ENCODE measurements at places on chromosomes 4 and X. TPM values are rescaled to one million over a fixed set of nuclear protein-coding genes. Genes with fewer than 3 reads are reported as not detected.

- DNase-seq: no peak
These were observed 87.0 kb downstream of the ANXA3 start for GRCh38 chr4:78638337-78639172.

The UGT2B17 gene
- total RNA-seq: not detected

GRCh38 chr4:130485371-130485770 lies 1389.4 kb downstream of the C4orf33 start:
- DNase-seq: no peak

DNA sequence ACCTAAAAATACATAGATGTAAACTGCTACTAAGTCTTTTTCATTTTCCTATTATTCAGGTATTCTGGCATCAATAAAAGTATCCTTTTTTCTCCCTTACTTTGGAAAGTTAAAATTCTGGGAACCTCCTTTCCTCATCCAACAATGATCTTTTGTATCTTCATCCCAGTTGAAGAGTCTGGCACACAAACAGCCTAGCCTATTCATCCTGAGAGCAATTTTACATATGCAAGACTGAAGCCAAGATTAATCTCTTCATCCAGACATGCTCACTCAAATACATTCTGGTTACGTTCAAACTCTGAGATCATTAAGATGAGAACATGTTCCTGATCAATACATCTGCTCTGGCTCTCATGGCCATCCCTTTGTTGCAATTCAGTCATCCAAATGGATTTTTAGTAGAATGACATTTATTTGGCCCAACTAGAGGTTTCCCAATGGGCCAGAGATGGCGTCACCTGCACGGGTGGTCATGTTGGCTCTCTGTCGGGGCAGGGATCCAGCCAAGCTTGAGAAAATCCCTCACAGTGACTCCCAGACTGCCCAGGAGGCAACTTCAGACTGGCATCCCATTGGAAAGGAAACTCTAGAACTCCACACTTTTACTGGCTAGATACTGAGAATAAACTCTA lies 135.3 kb upstream of the VCX2 start:
- DNase-seq: peak; percentile 0

The FAT4 gene
- total RNA-seq: 81.5 TPM

The LIMCH1 gene
- total RNA-seq: 177 TPM

DNA sequence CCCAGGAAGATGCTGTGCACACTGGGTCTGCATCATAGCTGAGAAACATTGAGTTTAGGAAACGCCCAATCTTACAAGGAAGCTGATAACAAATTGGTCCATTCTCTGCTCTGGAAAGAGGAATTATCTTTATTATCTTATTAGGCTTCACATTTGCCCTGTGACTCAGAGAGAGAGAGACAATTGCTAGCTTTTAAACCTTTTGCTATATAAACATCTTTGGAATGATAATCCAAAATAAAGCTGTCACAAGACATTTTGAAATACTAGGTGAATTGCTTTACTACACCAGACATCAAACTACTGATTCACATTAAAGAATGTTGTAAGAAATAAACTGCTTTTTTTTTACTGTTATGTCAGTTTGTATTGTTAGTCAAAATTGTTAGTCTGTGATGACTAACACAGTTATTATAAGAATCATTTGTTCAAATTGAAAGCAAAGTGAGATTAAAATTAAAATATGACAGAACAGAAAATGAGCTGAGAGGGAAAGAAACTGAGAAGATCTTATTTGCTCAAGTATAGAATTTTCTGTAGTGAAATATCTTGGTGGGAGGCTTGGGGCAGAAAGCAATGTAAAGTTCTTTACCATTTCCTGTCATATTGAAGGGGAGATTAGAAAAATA lies 765.4 kb upstream of the PCDH10 start:
- DNase-seq: no peak

GRCh38 chr4:60945641-60946040 lies 254.5 kb upstream of the ADGRL3 start:
- no peak for DNase-seq

GRCh38 chr4:41135801-41136200 lies 78.5 kb downstream of the APBB2 start:
- DNase-seq: no peak

DNA sequence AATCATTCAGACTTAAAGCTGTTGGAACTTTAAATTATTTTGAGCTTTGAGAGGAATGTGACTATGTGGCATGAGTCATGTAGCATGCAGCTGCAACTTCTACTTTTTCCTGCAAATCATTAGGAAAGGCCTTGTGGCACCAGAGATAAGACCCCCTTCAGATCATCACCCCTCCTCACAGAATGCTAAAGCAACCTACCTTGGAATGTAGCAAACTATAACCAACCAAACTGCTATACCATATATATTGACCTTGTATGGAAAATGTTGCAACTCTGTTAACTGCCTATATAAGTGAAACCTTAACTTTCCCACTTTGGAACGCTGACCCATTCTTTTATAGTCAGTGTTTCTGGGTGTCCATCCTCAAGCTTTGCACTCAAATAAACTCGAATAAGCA lies 32.0 kb downstream of the ATXN3L start:
- DNase-seq: no peak

The PFKFB1 gene
- total RNA-seq: 0.21 TPM

DNA sequence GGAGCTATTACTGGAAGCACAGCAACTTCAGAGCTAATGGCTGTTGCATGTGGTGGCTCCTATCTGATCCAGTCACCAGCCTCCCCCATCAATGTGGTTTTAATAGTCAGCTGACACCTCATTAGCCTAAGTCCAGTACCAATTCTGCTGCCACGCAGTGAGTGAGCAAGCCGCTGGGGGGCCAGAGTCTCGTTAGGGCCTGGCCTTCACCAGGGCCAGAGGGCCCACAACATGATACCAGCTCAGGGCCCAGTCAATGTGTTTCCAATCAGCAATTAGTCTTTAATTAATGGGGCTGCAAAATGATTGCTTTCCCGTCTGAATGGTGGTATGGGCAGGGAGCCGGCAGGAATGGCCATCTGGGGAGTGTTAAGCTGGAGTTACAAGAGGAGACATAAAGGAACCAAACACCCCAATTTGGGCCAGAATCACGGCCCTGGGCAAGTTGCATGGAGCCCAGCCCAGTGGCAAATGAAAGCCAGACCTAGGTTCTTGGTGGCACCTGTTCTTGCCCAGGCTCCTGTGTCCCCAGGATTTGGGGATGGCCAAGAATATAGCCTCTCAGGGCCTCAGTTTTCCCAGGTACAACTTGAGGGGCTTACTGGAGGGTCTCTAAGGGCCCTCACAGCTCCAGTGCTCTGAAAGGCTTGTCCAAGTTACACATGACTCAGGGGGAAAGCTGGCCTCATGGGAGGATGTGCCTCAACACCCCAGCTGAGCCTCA lies 119.2 kb downstream of the EFNB1 start:
- no peak for DNase-seq

- no peak for DNase-seq
These were observed 16.6 kb downstream of the DCUN1D4 start for GRCh38 chr4:51859476-51860031.

GRCh38 chrX:24732766-24733500 lies 39.2 kb downstream of the POLA1 start:
- DNase-seq: peak; percentile 4

GRCh38 chr4:47221721-47222120 lies 190.4 kb downstream of the GABRB1 start:
- DNase-seq: no peak

The FGA gene
- total RNA-seq: not detected

The ZDHHC15 gene
- 2.9 TPM for total RNA-seq

- DNase-seq: no peak
These were observed 4.8 kb downstream of the NDP start for GRCh38 chrX:43968359-43968781.

DNA sequence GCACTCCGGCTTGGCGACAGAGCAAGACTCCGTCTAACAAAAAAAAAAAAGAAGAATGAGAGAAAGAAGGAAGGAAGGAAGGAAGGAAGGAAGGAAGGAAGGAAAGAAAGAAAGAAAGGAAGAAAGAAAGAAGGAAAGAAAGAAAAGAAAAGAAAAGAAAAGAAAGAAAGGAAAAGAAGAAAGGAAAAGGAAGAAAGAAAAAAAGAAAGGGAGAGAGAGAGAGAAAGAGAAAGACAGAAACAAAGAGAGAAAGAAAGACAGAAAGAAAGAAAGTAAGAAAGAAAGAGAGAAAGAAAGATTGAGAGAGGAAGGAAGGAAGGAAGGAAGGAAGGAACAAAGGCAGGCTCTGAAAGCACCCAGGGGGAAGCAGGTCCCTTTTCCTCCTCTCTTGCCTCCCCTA lies 336.6 kb upstream of the GATB start:
- no peak for DNase-seq

DNA sequence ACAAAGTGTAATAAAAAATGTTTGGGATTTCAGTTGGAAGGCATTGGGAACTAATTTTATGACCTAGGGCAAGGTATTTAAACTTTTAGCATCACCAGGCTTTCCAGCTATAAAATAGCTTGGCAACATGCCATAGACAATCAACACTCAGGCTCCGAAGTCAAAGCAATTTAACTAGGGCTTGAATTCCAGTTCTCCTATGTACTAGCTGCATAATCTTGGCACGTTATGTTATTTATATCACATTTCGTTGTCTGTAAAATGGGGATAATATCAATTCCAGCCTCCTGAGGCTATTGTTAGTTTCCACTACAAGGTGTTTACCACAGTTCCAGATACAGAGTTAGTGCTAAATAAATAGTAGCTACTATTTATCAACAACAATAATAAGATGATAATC lies 78.8 kb downstream of the DMD start:
- no peak for DNase-seq

- DNase-seq: no peak
These were observed 89.3 kb upstream of the NKX1-1 start for GRCh38 chr4:1495416-1496115.

The MTMR1 gene
- total RNA-seq: 37.1 TPM

Data from tongue (tissue), 3 donors.